ENCODE measurements at places on chromosomes 5 and 9. TPM values are rescaled to one million over a fixed set of nuclear protein-coding genes. Genes with fewer than 3 reads are reported as not detected.
A peak's percentile ranks its signal among the peaks of the same experiment; 100 is the strongest.

- H3K4me1 ChIP-seq, result peaks cover 5% of the 10 kb centered on the region
- H3K27me3 ChIP-seq, result no peaks in the 10 kb centered on the region
- no peak overlapping the region for H3K27ac ChIP-seq
- H3K4me3 ChIP-seq, result peak overlapping the region; percentile 21
- DNase-seq, result no peak
These were observed 518.3 kb upstream of the ITGA1 start for GRCh38 chr5:52269401-52269800.

GRCh38 chr9:82488313-82489200 is 500.0 kb downstream of the SPATA31D1 start:
- H3K36me3 ChIP-seq, result no peaks in the 10 kb centered on the region
- H3K27ac ChIP-seq, result peak overlapping the region; percentile 23
- H3K27me3 ChIP-seq, result no peaks in the 10 kb centered on the region

- no peaks in the 10 kb centered on the region for H3K36me3 ChIP-seq
- H3K4me1 ChIP-seq, result peaks cover 76% of the 10 kb centered on the region
- H3K4me3 ChIP-seq, result no peak overlapping the region
- no peak overlapping the region for H3K27ac ChIP-seq
These were observed 73.0 kb downstream of the NIPBL start for GRCh38 chr5:36949593-36949992.

DNA sequence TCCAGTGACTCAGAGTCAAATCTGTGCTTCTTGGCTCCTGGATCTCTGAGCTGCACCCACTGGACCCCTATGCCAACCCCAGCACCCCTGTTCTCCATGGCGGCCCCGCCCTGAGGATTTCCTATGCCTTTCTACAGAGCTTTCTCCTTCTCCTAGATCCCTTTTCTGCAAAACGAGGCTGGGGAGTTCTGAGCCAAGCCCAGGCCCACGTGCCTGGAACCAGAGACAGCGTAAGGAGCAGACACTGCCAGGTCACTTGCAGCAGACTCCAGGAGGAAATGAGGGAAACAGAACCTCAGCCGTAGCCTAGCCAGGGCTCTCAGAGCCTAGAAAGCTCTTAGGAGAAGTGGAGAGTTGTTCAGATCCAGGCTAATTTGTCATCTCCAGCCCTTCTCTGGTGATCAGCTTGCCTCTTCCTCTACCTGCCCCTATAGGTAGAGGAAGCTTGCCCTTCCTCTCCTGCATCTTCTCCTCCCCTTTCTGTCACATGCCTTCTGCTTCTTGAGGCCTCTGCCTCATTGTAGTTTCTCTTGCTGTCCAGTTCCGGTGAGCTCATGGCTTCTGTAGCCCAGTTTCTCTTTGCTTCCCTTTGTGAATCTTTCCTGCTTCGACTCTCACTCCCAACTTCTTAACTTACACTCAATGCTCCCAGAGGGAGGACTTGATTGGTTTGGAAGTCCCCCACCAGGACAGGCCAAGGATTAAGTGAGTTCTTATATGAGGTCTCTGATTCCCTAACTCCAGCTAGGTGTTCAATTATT is 163.4 kb downstream of the RGS3 start:
- DNase-seq, result peak; percentile 91
- peaks cover 12% of the 10 kb centered on the region for H3K4me1 ChIP-seq
- H3K36me3 ChIP-seq, result no peaks in the 10 kb centered on the region
- H3K4me3 ChIP-seq, result no peak overlapping the region
- H3K27me3 ChIP-seq, result no peaks in the 10 kb centered on the region
- peak overlapping the region; percentile 64 for H3K27ac ChIP-seq

DNA sequence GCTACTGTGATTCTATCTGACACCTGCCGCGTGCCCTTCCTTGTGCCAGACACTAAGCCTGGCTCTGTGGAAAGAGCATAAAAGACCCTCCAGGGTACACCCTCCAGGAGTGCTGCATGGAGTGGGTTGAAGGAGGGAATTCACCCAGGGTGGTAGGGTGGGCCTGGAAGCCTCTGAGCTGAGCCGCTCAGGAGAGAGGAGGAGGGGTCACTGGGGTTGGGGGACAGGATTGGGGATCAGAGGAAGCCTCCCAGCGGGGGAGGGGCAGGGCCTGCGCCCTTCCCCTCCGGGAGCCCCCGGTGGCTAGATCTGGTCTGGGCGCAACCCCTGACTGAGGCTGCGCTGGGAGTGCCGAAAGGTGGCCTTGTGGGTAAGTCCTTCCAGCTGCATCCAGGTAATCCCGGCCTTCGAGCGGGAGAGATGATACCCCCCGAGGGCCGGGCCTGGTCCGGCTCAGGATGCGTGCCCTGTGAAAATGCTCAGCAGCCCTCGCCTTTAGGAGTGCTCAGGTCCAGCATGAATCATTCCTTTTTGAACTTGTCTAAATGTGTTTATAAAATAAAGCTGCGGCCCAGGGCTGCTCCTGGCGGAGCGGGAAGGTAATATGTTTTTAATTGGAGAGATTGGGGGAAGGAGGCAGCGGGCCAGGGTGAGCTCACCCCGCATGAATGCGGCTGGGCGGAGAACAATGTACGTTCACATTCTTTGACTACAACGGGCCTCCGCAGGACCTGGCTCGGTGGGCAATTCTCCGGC is 118.1 kb upstream of the SMIM23 start:
- no peak overlapping the region for H3K4me3 ChIP-seq
- DNase-seq, result peak; percentile 79
- no peaks in the 10 kb centered on the region for H3K36me3 ChIP-seq
- H3K4me1 ChIP-seq, result peaks cover 10% of the 10 kb centered on the region
- H3K27ac ChIP-seq, result no peak overlapping the region
- no peaks in the 10 kb centered on the region for H3K27me3 ChIP-seq

DNA sequence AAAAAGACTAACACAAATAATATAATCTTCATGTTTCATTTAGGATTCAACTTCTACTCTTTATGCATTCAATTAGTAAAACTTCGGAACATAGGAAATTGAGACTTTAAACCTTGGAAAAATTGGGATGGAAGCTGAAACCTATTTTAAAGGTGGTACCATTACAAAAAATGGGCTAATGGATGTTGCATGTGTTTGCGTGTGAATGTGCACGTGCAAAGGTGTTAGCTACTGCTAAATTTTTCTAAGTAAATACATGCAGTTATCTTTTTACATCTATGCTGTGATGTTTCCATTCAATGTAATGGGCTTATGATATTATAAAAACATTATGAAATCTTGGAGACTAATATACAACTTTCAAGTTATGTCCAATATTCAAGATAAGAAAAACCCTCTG is 134.8 kb downstream of the CDH10 start:
- H3K36me3 ChIP-seq, result no peaks in the 10 kb centered on the region
- H3K4me3 ChIP-seq, result no peak overlapping the region
- H3K27ac ChIP-seq, result no peak overlapping the region

DNA sequence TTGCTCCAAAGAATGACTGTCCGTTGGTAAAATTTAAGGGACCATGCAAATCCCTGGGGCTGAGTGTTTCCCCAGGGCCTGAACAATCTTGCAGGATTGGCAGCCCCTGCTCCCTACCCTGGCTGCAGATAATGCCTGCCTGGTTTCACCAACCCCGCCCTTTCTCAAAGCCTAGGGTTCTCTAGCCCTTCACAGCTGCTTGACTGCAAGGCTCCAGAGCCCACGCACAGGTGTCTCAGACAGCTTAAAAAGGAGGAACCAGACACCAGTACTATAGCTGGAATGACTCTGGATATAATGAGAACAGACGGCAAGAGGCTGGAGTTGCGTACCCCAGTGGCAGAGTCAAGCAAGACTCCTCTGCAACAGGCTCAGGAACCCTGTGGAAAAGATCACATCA is 25.2 kb upstream of the TNIP1 start:
- H3K27me3 ChIP-seq, result no peaks in the 10 kb centered on the region
- peak overlapping the region; percentile 85 for H3K27ac ChIP-seq
- peaks cover 40% of the 10 kb centered on the region for H3K36me3 ChIP-seq
- DNase-seq, result no peak

- no peaks in the 10 kb centered on the region for H3K36me3 ChIP-seq
- no peak overlapping the region for H3K27ac ChIP-seq
- no peak overlapping the region for H3K4me3 ChIP-seq
- no peak for DNase-seq
These were observed 29.7 kb upstream of the TDRD7 start for GRCh38 chr9:97382099-97382718.

DNA sequence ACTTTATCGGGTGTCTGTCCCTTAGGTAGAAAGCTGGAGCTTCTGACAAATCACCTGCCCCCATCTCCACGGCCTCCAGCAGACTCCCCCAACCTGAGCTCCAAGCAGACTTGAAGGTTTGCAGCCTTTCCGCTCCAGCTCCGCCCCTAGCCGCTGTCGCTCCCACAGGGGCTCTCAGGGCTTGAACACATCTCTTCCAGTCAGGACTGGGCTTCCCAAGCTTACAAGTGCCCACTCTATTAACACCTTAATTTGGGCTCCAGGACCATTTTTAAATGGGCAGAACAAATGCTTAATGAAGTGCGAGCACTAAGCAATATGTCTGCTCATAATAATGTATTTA is 17.2 kb upstream of the SLC25A51 start:
- peaks cover 9% of the 10 kb centered on the region for H3K4me1 ChIP-seq
- peak; percentile 62 for DNase-seq
- no peak overlapping the region for H3K27ac ChIP-seq
- H3K27me3 ChIP-seq, result no peaks in the 10 kb centered on the region
- H3K4me3 ChIP-seq, result no peak overlapping the region
- H3K36me3 ChIP-seq, result no peaks in the 10 kb centered on the region

DNA sequence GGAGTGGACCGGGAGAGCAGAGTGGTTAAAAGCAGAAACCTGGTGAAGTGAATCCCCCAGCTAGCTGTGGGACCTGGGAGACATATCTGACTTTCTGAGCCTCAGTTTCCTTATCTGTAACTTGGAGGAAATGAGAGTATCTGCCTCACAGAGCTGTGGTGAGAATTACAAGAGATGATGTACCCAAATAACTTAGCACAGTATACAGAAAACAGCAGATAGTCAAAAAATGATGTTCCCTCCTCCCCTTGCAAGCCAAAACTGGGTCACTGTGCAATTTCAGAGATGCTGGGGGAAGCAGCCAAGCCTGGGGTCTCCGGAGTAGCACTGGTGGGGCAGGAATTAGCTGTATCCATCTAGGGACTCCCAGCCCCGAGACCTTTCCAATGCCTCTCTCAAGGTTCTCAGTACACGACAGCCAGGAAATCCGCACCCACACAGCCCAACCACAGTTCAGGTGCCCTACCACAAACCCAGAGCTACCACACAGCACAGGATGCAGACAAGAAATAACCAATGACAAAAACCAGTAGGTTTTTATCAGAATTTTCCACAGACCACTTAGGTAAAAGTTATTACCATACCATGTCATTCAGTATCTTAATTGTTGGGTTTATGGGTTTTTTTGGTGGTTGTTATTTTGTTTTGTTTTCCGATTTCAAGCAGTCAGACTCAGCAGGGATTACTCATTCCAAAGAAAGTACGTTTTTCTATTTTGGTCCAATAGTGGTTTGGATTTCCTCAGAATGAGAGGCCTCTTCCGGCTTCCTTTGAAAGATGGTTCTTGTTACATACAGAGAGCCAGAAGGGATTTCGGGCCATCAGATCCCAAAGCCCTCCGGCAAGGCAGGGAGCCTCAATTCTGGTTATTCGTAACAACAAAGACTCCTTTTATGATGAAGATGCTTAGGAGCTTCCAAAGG is 4.9 kb upstream of the HRH2 start:
- no peaks in the 10 kb centered on the region for H3K36me3 ChIP-seq
- no peak overlapping the region for H3K4me3 ChIP-seq
- peaks cover 3% of the 10 kb centered on the region for H3K27me3 ChIP-seq

Gene GPX8
- 14.2 TPM for total RNA-seq

Gene CBY3
- not detected for total RNA-seq

Gene LCN2
- total RNA-seq, result not detected

Measured in sigmoid colon (tissue), 7 donors.